Stimulated activated memory B cell treated with anti-CD40 and anti-IgM and Interleukin-4, amounts not matched to agents 10 μg/mL and 1 μg/mL and 100 μg/mL, for 72 hours (primary cell): ENCODE measurements at places on chromosomes 4 and X.
A peak's percentile ranks its signal among the peaks of the same experiment; 100 is the strongest.

DNA sequence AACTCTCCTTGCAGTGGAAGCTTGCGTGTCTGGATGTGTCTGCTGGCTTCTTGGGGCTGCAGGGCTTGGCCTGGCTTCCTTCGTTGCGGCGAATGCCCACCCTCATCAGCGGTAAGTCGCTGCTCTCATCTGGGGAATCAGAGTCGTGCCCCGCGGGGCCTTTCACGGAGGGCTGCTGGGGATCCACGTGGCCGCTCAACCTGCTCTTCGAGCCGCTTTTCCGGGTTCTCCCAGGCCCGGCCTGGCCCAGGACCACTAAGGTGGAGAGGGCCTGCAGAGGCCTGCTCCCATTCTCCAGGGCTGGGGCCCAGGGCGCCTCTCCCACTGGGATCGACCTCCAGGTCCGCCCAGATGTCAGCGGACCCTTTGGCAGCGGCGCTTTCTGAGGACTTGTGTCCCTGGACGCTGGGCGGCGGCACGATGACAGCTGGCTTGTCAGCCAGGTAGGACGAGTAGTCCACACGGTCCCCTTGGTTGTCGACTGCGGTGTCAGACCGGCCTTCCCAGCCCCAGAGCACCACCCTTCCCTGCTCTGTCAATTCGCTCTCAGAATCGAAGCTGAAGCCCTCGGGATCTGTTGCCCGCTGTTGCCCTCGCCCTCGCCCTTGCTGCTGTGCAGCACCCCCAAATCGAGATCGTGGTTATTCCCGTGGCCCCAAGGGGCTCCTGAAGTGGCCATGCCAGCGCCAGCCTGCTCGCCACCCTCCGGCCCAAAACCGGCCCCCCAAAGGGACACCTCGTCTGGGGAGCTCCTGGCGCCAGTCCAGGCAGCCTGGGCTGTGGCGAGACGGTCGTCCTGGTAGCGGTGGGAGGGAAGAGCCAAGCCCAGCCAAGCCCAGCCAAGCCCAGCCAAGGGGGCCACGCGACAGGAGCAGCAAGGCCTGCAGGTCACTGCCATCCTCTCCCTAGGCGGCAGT lies 37.8 kb upstream of the NHSL2 start:
- ATAC-seq, result no peak

DNA sequence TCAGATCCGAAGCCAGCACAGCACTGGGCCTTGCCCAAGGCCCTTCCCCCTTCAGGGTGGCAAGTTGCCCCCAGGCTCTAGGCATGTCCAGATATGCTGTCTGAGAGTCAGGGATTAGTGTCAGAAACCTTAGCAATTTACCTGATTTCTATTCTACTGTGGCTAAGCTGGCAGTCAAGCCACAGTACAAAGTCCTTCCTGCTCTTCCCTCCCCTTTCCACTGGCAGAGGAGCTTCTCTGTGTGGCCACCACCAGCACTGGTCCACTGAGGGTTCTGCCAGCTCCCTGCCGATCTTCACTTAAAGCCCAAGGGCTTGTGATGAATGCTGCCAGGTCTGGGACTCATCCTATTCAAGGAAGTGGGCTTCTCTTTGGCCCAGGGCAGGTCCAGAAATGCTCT lies 324.5 kb upstream of the RPS6KA3 start:
- no peak for ATAC-seq

GRCh38 chr4:171719691-171720090 lies 93.5 kb upstream of the GALNTL6 start:
- ATAC-seq, result no peak

DNA sequence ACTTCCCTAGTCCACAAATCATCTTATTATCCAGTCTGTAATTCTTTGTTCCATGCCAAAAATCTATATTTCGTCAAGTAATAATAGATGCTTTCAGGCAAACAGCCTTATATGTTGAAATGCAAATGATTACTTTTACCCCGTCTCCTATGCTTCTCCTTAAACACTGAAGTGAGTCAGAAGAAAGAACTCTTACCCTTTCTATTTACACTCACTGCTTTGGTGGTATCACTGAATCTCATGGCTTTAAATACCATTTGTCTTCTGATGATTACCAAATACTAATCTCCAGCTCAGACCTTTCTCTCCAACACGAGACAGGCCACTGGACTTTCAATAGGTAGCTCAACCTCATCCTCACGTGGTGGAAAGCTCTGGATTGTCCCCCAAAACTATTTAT lies 558.1 kb downstream of the IL1RAPL1 start:
- no peak for ATAC-seq

DNA sequence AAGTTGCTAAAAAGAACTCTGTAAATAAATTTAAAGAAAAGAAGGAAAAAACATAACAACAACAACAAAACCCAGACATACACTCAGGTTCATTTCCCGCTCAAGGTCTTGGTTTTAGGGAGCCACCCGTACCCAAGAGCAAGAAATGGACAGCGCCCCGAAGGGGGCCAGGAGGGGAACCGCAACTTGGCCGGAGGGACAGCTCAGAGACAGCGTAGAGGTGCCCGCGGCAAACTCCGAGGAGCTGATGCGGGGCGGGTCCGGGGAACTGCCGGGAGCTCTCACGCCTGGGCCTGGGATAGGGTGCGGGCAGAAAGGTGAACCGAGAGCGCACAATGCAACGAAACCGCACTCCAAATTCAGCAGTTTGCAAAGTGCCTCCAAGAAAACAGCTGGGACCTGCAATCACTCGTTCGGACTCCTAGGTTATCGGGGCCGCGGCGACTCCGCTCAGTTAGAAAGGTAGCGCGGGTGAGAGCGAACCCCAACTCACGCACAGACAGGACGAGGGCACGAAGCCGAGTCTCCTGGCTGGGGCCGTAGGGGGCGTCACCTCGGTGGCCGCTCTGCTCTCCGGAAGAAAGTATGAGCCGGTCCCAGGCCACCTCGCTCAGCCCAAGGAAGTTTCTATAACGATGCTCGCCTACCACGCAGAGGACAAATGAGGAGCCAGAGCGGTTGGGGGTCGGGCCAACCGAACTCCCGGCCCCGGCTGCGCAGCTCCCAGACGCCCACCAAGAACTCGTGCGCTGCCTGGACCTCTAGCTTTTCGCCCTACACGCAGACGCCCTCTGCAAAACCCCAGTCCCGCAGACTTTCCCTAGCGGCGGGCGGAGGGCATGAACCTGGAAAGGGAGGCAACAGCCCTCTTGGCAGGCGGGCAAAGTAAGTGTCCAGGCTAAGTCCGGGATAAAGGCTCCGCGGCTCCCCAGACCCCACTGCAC lies 1.4 kb downstream of the NDNF start:
- ATAC-seq, result no peak

GRCh38 chrX:139085404-139085803 lies 373.9 kb upstream of the FGF13 start:
- no peak for ATAC-seq

DNA sequence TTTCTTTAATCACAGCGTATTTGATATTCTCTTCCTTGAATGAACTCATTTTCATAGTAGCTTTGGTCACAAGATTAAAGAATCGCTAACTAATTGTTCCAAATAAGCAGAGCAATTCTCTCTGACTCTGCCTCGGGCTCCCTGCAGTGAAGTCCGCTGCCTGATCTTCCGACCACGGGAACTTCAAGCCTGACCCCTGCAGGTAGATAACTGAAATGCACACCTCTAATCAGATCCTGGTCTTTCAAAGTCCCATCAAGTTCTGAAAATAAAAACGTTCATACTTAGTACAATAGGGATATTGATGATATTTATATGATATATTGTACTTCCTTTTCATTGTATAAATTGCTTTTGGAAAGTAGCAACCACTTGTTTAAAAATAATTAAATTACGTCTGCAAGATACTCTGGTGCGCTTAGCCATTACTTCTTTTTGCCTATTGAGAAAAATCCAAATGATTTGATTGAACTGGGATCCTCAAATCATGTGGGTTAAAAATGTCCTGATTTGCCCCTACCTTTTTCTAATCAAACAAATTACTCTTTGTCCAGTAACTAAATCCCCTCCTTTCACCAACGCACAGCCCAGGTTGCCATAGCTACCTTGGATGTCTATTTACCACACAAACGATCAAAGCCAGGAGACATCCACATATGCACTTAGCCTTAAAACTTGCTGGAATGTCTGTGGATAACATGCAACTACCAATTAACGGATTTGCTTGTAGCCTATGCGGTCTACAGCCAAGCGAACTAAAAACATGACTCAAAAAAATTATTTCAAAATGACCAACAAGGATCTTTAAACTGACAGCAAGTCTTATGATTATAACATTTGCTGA lies 4.2 kb downstream of the MID1 start:
- ATAC-seq, result no peak

- ATAC-seq, result no peak
Observed at GRCh38 chr4:42119886-42120285, 32.6 kb downstream of the BEND4 start.

- no peak for ATAC-seq
Observed at GRCh38 chr4:78689700-78690323, 86.3 kb upstream of the BMP2K start.

GRCh38 chr4:99088023-99088449 lies 552 bp downstream of the ADH5 start:
- ATAC-seq, result peak; percentile 9

GRCh38 chr4:24473309-24473721 lies 111.0 kb downstream of the DHX15 start:
- no peak for ATAC-seq

DNA sequence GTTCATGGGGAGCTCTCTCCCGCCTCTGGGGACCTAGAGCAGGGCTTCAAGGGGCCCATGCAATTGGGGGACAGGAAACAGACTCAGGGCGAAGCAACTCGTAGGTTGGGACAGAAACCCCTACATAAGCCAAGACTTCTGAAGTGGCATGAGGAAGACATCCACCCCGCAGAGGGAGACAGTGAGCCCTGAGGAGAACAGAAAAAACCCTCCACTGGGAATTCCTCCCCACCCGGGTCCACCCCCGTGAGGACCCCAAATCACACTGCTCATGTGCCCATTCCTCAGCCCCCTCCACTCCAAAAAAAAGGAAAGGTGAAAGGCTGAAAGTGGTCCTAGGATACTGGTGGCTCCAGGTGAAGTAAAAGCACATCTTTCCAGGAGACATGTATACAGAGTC lies 74.0 kb downstream of the CPZ start:
- no peak for ATAC-seq

- peak; percentile 48 for ATAC-seq
Observed at GRCh38 chr4:139988863-139989765, 164.9 kb downstream of the MAML3 start.
